ENCODE measurements at places on chromosomes 4 and X. TPM values are rescaled to one million over a fixed set of nuclear protein-coding genes. Genes with fewer than 3 reads are reported as not detected.
A peak's percentile ranks its signal among the peaks of the same experiment; 100 is the strongest.

Gene MAGIX
- total RNA-seq, result 2.1 TPM

- no peaks in the 10 kb centered on the region for H3K36me3 ChIP-seq
- H3K27me3 ChIP-seq, result peaks cover 32% of the 10 kb centered on the region
- no peak overlapping the region for H3K27ac ChIP-seq
- H3K4me3 ChIP-seq, result no peak overlapping the region
- peaks cover 1% of the 10 kb centered on the region for H3K4me1 ChIP-seq
- peak; percentile 37 for DNase-seq
Observed at GRCh38 chr4:54217642-54218495, 11.2 kb upstream of the PDGFRA start.

DNA sequence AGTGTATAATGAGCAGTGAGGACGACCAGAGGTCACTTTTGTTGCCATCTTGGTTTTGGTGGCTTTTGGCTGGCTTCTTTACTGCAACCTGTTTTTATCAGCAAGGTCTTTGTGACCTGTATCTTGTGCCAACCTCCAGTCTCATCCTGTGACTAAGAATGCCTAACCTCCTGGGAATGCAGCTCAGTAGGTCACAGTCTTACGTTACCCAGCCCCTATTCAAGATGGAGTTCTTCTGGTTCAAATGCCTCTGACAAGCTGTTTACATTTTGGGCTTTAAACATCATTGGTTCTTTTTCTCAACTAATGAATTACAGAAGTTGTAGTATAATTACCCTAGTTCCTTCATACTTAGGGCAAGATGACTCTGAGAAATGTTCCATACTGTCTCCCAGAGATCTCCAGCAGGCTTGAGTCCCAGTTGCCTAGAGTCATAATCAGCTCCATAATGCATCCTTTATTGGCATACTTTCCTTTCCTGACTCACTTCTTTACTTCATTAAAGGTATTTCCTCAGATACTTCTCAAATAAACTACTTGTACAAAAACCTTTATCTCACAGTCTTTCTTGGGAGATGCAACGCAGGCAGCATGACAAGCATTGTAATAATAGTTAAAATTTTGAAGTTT is 136.5 kb downstream of the KDM6A start:
- H3K4me3 ChIP-seq, result no peak overlapping the region
- H3K36me3 ChIP-seq, result peaks cover 22% of the 10 kb centered on the region
- DNase-seq, result no peak
- H3K27me3 ChIP-seq, result no peaks in the 10 kb centered on the region
- H3K4me1 ChIP-seq, result peaks cover 13% of the 10 kb centered on the region
- no peak overlapping the region for H3K27ac ChIP-seq

DNA sequence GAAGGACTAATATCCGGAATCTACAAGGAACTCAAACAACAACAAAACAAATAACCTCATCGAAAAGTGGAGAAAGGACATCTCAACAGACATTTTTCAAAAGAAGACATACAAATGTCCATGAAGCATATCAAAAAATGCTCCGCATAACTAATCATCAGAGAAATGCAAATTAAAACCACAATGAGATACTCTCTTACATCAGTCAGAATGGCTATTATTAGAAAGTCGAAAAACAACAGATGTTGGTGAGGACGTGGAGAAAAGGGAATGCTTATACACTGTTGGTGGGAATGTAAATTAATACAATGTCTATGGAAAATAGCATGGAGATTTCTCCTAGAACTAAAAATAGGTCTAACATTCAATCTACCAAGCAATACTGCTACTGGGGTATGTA is 51.1 kb upstream of the MYOZ2 start:
- no peaks in the 10 kb centered on the region for H3K36me3 ChIP-seq
- no peak overlapping the region for H3K4me3 ChIP-seq
- no peaks in the 10 kb centered on the region for H3K4me1 ChIP-seq
- no peak for DNase-seq
- no peak overlapping the region for H3K27ac ChIP-seq

- H3K27me3 ChIP-seq, result no peaks in the 10 kb centered on the region
- H3K27ac ChIP-seq, result no peak overlapping the region
- no peaks in the 10 kb centered on the region for H3K36me3 ChIP-seq
- DNase-seq, result no peak
- H3K4me3 ChIP-seq, result no peak overlapping the region
- no peaks in the 10 kb centered on the region for H3K4me1 ChIP-seq
Observed at GRCh38 chr4:97646997-97647396, 496.3 kb downstream of the STPG2 start.

GRCh38 chr4:182185491-182185890 is 57.7 kb upstream of the TENM3 start:
- no peaks in the 10 kb centered on the region for H3K27me3 ChIP-seq
- H3K4me1 ChIP-seq, result no peaks in the 10 kb centered on the region
- H3K27ac ChIP-seq, result no peak overlapping the region
- no peaks in the 10 kb centered on the region for H3K36me3 ChIP-seq

DNA sequence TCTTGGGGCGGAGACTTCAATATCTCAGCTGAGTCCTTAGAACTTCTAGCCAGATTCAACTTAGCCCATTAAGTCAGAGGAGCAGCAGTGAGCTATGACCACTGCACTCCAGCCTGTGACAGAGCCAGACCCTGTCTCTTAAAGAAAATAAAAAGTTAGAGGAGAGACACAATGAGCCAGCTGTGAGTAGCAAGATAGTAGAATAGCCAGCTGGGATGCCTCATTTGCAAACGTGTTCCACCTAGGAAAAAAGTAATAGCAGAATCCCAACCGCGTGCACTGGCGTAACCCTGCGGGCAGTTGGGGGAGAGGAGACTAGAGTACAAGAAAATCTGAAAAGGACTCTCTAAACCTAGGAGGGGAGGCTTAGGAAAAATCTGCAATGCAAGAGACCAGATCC is 133.2 kb upstream of the ANXA3 start:
- H3K4me1 ChIP-seq, result no peaks in the 10 kb centered on the region
- H3K27me3 ChIP-seq, result peaks cover 4% of the 10 kb centered on the region
- H3K4me3 ChIP-seq, result no peak overlapping the region
- DNase-seq, result no peak

DNA sequence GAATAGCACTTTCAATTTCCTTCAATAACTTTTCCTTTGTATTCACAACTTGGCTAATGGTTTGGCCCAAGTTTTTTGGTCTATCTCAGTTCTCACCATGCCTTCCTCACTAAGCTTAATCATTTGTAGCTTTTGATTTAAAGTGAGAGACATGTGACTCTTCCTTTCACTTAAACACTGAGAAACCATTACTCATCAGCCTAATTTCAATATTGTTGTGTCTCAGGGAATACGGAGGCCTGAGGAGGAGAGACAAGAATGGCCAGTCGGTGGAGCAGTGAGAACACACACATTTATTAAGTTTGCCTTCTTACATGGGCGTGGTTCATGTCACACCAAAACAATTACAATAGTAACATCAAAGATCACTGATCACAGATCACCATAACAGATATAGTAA is 56.7 kb downstream of the TSPAN5 start:
- DNase-seq, result no peak
- peaks cover 45% of the 10 kb centered on the region for H3K36me3 ChIP-seq
- H3K27ac ChIP-seq, result peak overlapping the region; percentile 93
- H3K4me3 ChIP-seq, result peak overlapping the region; percentile 60
- H3K27me3 ChIP-seq, result no peaks in the 10 kb centered on the region
- H3K4me1 ChIP-seq, result peaks cover 51% of the 10 kb centered on the region

DNA sequence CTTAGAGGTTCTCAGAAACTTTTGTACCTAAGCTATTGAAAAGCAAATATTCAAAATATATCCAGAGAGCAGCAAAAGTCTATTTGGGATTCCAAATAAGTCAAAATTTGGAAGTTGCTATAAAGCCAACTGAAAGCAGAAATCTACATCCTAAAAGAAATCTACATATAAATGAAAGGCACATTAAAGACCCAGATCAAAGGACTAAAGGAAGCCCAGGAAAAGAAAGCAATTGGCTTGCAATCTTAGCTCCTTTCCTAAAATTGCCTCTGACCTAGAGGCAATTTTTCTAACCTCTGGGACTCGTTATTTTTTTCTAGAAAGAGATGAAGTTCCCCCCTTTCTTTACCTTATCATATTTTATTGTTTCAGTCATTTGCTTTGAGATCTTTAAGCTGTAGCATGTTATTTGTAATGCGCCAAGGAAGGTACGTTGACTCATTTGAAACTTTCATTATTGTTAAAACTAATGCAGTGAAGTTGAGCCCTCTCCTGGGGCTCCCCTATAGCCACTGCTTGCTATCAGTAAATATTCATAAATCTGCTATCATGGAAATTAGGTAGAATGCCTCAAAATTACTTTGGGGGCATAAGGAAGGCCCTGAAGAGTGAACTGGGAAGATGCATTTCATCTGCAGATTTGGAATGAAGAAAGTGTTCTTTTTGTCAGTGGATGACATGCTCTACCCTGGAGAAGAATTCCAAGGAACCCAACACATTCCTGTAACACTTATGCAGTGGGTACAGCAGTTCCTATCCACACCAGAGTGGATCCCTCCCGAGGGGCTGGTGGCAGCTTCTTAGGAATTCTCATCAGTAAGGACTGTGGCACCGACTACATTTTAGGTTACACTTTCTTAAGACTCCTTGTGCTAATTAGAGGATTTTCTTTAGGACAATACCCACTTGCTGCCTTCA is 177.8 kb upstream of the IGFBP7 start:
- no peaks in the 10 kb centered on the region for H3K27me3 ChIP-seq
- H3K4me1 ChIP-seq, result no peaks in the 10 kb centered on the region
- no peaks in the 10 kb centered on the region for H3K36me3 ChIP-seq
- DNase-seq, result no peak
- no peak overlapping the region for H3K27ac ChIP-seq
- H3K4me3 ChIP-seq, result no peak overlapping the region

Gene ARHGEF38
- total RNA-seq, result not detected

Gene ARSJ
- not detected for total RNA-seq

DNA sequence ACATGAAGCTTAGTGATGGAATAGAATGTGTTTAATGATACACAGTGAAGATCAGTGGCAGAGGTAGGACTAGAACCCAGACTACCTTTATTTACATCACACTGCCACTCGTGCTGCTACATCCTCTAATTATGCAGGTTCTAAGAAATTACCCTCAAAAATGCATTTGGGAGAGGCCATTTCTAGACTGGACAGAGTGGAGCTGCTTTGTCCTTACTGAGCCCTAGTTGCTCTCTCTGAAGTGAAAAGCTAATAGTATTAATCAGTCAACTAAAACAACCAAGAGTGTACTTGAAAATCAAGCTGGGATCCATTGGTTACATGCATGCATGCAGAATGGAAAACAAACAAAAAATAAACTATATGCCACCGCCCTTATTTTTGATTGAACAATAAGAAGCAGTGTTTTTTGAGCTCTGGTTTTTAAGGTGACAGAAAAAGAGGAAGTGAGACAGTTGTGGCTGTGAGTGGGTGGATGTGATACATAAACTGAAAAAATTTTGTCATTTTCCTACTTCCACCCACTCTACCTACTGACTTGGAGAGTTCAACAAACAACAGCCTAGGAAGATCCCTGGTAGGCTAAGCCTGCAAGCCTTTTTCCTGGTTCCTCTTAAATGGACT is 6.8 kb upstream of the VSIG4 start:
- no peak overlapping the region for H3K4me3 ChIP-seq
- DNase-seq, result no peak
- H3K27me3 ChIP-seq, result no peaks in the 10 kb centered on the region
- H3K36me3 ChIP-seq, result peaks cover 3% of the 10 kb centered on the region
- H3K4me1 ChIP-seq, result peaks cover 29% of the 10 kb centered on the region

GRCh38 chr4:39698424-39699009 is 581 bp downstream of the UBE2K start:
- H3K4me1 ChIP-seq, result peaks cover 25% of the 10 kb centered on the region
- H3K36me3 ChIP-seq, result peaks cover 28% of the 10 kb centered on the region
- H3K27ac ChIP-seq, result peak overlapping the region; percentile 98

Gene CLDN34
- total RNA-seq, result not detected

Gene MAGEB17
- total RNA-seq, result not detected

- no peaks in the 10 kb centered on the region for H3K36me3 ChIP-seq
- no peak overlapping the region for H3K4me3 ChIP-seq
- DNase-seq, result no peak
- no peak overlapping the region for H3K27ac ChIP-seq
- H3K27me3 ChIP-seq, result peaks cover 3% of the 10 kb centered on the region
Observed at GRCh38 chr4:67333664-67334063, 211.6 kb downstream of the CENPC start.

GRCh38 chr4:119478446-119479179 is 150.0 kb downstream of the PDE5A start:
- no peak overlapping the region for H3K27ac ChIP-seq
- no peaks in the 10 kb centered on the region for H3K27me3 ChIP-seq
- H3K4me3 ChIP-seq, result no peak overlapping the region
- DNase-seq, result no peak

GRCh38 chrX:42783451-42783850 is 5.5 kb upstream of the PPP1R2C start:
- H3K27ac ChIP-seq, result no peak overlapping the region
- no peak for DNase-seq
- H3K4me1 ChIP-seq, result no peaks in the 10 kb centered on the region
- no peaks in the 10 kb centered on the region for H3K36me3 ChIP-seq

DNA sequence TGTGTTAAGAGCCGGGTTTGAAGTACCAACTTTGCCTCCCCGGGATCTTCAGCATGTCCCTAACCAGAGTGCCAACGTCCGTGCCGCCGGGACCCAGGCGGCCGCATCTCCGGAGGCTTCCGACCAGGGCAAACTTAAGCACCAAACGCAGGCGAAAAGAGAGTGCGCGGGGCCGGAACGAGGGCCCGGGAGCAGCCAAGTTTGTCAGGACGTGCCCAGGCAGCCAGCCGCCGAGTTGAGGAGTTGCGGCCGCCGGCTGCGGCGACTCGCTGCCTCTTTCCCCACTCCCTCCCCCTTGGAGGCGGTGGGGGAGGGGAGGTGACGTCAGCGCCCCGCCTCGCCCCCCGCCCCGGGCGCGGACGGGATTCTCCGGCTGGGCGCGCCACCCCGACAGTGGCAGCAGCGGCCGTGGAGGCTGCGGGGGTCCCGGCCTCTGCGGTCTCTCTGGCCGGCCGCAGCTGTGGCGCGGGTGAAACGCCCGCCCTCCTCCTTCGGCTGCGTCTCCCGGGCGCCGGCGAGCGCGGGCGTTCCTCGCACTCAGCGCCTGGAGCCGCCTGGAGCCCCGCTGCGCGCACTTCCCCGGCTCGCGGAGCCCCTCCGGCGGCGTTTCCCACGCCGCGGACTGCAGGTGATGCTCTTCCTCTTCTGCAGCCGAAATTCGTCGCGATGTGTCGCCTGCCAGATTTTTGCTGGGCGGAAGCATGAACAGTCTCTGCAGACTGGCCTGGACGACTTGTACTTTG is 2.9 kb upstream of the FAT1 start:
- H3K36me3 ChIP-seq, result no peaks in the 10 kb centered on the region
- no peak overlapping the region for H3K27ac ChIP-seq
- H3K4me3 ChIP-seq, result peak overlapping the region; percentile 33
- H3K27me3 ChIP-seq, result peaks cover 52% of the 10 kb centered on the region
- DNase-seq, result no peak

Gene SSX2B
- total RNA-seq, result not detected

Measured in activated T-helper 2 cell treated with anti-CD3 and anti-CD28 coated beads, Interferon-gamma antibody, Interleukin-2, Interleukin-4, amounts not matched to agents 10 μg/mL and 5 μg/mL and 100 μg/mL, durations not matched to agents 14 hours and 24 hours and 36 hours (primary cell).